ENCODE measurements at places on chromosomes 12 and 14.

GRCh38 chr14:55136885-55137786 is 8.1 kb downstream of the LGALS3 start:
- no peaks in the 10 kb centered on the region for H3K27me3 ChIP-seq
- H3K4me3 ChIP-seq = no peak overlapping the region
- H3K27ac ChIP-seq = no peak overlapping the region
- peaks cover 42% of the 10 kb centered on the region for H3K36me3 ChIP-seq

DNA sequence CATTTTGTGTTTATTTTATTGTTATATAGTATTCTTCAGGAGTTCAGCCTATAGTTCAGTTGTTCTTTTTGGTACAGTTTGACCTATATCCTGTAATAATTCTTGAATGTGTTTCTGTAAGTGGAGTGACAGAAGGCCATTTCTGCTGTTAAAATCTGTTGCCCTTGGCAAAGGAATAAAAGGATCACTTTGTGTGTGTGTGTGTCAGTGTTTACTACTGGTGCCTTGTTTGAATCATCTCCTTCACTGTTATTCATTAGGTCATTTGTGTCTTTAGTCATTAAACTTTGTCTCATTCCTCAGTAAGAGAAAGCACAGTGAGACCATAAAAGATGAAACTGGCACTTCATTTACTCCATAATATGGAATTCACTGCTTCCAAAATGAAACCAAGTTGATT is 130.7 kb downstream of the TMTC2 start:
- no peaks in the 10 kb centered on the region for H3K27me3 ChIP-seq
- H3K27ac ChIP-seq = no peak overlapping the region
- H3K4me3 ChIP-seq = no peak overlapping the region
- no peaks in the 10 kb centered on the region for H3K4me1 ChIP-seq
- no peak for DNase-seq

DNA sequence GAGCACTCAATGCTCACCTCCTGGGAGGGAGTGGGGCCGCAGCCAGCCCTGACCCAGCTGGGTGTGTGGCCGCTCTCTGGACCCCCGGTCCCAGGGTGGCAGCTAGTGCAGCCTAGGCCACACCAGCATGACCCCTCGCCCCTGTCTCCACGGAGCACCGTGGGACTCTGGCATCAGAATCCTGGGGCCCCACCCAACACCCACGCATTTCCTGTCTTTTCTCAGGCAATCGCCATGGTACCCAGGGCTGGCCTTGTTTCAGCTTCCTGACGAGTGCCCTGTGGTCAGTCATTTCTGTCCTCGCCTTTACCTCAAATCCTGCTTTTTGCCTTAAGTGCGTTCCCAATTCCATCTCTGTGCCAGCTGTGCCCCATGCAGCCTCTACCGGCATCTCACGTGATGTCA is 15.9 kb downstream of the PACS2 start:
- no peak overlapping the region for H3K4me3 ChIP-seq
- no peaks in the 10 kb centered on the region for H3K27me3 ChIP-seq
- H3K36me3 ChIP-seq = no peaks in the 10 kb centered on the region

DNA sequence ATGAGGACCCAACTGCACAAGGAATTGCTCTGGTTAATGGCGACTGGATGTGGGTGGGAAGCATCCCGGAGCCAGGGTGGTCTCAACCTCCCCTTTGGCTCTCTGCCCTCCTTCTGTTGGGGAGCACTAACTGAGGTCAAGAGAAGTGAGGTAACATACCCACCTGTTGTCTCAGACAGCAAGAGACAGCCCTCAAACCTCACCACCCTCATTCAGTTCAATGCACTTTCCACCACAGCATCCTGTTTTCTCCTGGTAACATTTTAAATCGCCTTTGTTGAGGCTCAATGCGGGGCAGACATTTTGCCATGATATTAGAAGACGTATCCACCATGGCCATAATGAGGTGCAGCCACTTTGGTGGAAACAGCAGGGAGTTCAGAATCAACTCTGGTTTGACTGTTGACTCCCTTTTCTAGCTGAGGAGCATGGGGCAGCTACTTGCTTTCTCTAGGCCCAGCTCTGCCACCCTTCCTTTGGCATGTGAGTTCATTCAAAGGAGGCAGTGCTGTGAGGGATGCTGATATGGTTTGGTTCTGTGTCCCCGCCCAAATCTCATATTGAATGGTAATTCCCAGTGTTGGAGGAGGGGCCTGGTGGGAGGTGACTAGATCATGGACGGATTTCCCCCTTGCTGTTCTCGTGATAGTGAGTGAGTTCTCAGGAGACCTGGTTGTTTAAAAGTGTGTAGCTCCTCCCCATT is 338.6 kb downstream of the PCNX1 start:
- peak overlapping the region; percentile 65 for H3K27ac ChIP-seq
- no peak for DNase-seq
- no peaks in the 10 kb centered on the region for H3K27me3 ChIP-seq

GRCh38 chr12:22518060-22518719 is 26.2 kb downstream of the C2CD5 start:
- H3K4me1 ChIP-seq = peaks cover 1% of the 10 kb centered on the region
- H3K27me3 ChIP-seq = no peaks in the 10 kb centered on the region
- no peak overlapping the region for H3K4me3 ChIP-seq
- H3K36me3 ChIP-seq = peaks cover 25% of the 10 kb centered on the region

DNA sequence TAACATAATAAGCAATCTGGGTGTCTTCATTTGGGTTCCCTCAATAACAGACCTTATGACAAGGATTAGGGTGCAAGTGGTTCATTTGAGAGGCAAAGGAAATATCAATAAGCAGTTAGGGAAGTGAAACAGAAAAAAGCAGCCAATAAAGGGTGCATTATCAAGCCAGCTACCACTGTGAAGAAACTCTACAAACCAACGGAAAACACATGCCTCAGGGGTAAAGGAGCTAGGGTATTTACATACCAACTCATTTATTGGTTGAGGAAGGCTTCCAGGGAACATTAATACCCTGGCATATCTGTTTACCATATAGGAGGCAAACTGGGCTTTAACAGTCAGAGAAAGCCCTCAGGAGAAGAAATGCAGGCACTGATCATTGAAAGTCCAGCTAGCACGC is 22.7 kb upstream of the IFNG-AS1 start:
- H3K27me3 ChIP-seq = peaks cover 11% of the 10 kb centered on the region
- no peak overlapping the region for H3K27ac ChIP-seq
- H3K4me1 ChIP-seq = no peaks in the 10 kb centered on the region
- H3K4me3 ChIP-seq = no peak overlapping the region
- no peak for DNase-seq

GRCh38 chr14:24534286-24534685 is 26.2 kb upstream of the CMA1 start:
- H3K27ac ChIP-seq = no peak overlapping the region
- H3K4me1 ChIP-seq = peaks cover 8% of the 10 kb centered on the region
- DNase-seq = no peak
- H3K36me3 ChIP-seq = no peaks in the 10 kb centered on the region
- peaks cover 7% of the 10 kb centered on the region for H3K27me3 ChIP-seq
- no peak overlapping the region for H3K4me3 ChIP-seq

DNA sequence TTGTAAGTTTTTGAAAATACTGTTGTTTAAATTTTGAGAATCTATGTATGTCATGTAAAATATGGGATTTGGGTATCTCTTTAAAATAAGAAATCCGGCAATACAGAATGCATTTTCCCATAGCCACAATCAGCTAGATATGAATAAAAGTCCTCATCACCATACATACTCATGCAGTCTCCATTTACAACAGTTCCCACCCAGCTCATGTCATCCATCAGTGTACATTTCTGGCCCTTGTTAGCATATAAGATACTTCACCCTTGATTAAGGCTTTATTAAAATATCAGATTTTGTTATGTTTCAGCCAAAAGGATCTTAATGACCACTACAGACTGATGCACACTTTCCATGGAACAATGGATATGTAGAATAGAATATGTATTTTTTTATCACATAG is 218.0 kb downstream of the DPY19L2 start:
- no peaks in the 10 kb centered on the region for H3K27me3 ChIP-seq
- H3K27ac ChIP-seq = no peak overlapping the region
- H3K36me3 ChIP-seq = no peaks in the 10 kb centered on the region
- H3K4me1 ChIP-seq = no peaks in the 10 kb centered on the region
- no peak for DNase-seq
- H3K4me3 ChIP-seq = no peak overlapping the region

GRCh38 chr14:104384776-104385071 is 194.8 kb upstream of the C14orf180 start:
- no peaks in the 10 kb centered on the region for H3K36me3 ChIP-seq
- no peaks in the 10 kb centered on the region for H3K4me1 ChIP-seq
- H3K27me3 ChIP-seq = no peaks in the 10 kb centered on the region
- no peak overlapping the region for H3K27ac ChIP-seq

DNA sequence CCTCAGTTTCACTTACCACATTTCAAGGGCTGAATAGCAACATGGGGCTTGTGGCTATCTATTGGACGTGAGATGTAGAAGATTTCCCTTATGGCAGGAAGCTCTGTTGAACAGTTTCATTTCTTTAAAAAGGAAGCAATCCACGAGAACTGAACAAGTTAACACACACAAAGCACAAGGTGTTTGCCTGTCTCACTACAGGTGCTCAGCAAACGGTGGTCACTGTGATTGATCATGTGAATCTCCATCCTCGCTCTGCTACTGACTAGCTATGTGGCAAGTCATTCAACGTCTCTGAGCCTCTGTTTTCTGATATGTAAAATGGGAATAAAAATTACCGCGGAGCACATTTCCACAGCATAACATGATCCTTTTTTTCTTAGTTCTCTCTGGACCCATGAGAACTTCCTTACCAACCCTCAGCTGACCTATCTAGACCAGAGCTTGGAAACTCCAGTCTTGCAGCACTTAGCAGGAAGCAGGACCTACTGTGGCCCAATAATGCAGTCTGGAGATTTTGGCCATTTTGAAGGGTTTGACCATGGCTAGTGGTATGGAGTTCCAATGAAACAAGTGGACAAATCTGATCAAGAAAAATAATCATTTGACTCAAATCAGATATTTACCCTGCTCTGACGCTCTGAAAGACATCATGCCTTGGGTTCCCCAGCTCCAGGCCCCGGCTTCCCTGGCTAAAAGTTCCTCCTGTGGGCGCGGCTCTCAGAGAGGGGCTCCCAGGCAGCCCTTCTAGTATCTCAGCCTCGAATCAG is 278.8 kb downstream of the ZFP36L1 start:
- H3K27me3 ChIP-seq = no peaks in the 10 kb centered on the region
- DNase-seq = no peak
- H3K4me1 ChIP-seq = peaks cover 8% of the 10 kb centered on the region
- no peak overlapping the region for H3K27ac ChIP-seq

DNA sequence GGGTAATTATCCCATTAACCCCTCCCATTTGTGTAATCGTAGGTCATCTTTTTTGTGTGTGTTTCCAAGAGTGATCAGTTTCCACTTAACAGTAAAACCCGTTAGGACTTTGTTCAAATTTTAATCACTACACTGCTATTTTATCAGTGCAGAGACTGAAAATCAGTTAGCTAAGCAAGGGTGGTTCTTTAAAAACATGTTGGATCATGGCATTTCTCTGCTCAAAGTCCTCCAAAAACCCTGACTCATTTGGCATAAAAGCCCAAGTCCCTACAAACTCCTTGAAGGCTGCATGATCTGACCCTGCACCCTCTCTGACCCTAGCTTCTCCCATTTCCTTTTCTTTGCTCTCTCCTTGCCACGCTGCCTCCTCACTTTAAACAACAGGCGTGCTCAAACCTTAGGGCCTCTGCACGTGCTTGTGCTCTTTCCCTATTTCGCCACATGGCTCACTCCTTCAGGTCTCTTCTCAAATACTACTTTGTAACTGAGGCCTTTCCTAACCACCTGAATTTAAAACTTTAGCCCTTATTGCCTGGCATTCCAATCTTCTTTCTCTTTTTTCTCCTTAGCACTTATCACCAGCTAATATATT is 13.2 kb upstream of the OVCH1 start:
- no peaks in the 10 kb centered on the region for H3K36me3 ChIP-seq
- H3K4me3 ChIP-seq = no peak overlapping the region
- DNase-seq = no peak
- H3K27me3 ChIP-seq = peaks cover 4% of the 10 kb centered on the region
- no peaks in the 10 kb centered on the region for H3K4me1 ChIP-seq

DNA sequence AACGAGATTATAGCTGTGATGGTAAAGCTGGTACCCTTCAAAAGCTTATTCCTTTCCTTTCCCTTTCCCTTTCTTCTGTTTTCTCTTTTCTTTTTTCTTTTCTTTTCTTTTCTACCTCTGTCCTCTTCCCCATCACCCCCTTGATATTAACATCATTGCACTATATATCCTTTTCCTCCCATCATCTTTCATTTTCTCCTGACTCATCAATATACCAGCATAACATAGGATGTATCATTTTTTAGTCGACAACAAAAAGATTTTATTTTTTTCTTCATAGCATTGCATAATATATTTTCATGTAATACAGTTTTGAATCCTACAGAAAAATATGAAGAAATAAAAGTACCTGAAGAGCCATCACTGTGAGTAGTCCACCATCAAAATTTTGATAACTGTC is 230.6 kb downstream of the RAD51B start:
- H3K27ac ChIP-seq = no peak overlapping the region
- H3K27me3 ChIP-seq = no peaks in the 10 kb centered on the region
- DNase-seq = no peak
- H3K36me3 ChIP-seq = no peaks in the 10 kb centered on the region

GRCh38 chr14:62470935-62471334 is 574.3 kb downstream of the KCNH5 start:
- no peak overlapping the region for H3K4me3 ChIP-seq
- no peaks in the 10 kb centered on the region for H3K27me3 ChIP-seq
- no peaks in the 10 kb centered on the region for H3K4me1 ChIP-seq

GRCh38 chr12:71904629-71905028 is 34.0 kb upstream of the TPH2 start:
- H3K27ac ChIP-seq = no peak overlapping the region
- DNase-seq = no peak
- H3K27me3 ChIP-seq = no peaks in the 10 kb centered on the region
- H3K4me3 ChIP-seq = no peak overlapping the region
- H3K36me3 ChIP-seq = peaks cover 74% of the 10 kb centered on the region

GRCh38 chr14:89626233-89626806 is 209.3 kb upstream of the FOXN3 start:
- DNase-seq = no peak
- peaks cover 66% of the 10 kb centered on the region for H3K4me1 ChIP-seq
- peak overlapping the region; percentile 93 for H3K27ac ChIP-seq
- H3K36me3 ChIP-seq = peaks cover 35% of the 10 kb centered on the region

GRCh38 chr12:40827683-40828592 is 135.7 kb downstream of the CNTN1 start:
- no peaks in the 10 kb centered on the region for H3K27me3 ChIP-seq
- no peaks in the 10 kb centered on the region for H3K36me3 ChIP-seq
- DNase-seq = no peak
- no peak overlapping the region for H3K4me3 ChIP-seq
- no peak overlapping the region for H3K27ac ChIP-seq

GRCh38 chr14:51447411-51447810 is 204.3 kb upstream of the FRMD6 start:
- DNase-seq = no peak
- H3K27ac ChIP-seq = no peak overlapping the region
- H3K36me3 ChIP-seq = no peaks in the 10 kb centered on the region
- H3K4me3 ChIP-seq = no peak overlapping the region
- no peaks in the 10 kb centered on the region for H3K27me3 ChIP-seq

GRCh38 chr12:127760996-127761395 is 506.0 kb upstream of the TMEM132C start:
- H3K27ac ChIP-seq = no peak overlapping the region
- H3K4me1 ChIP-seq = no peaks in the 10 kb centered on the region
- no peak for DNase-seq
- H3K36me3 ChIP-seq = no peaks in the 10 kb centered on the region
- H3K27me3 ChIP-seq = no peaks in the 10 kb centered on the region
- H3K4me3 ChIP-seq = no peak overlapping the region

- no peaks in the 10 kb centered on the region for H3K36me3 ChIP-seq
- H3K4me1 ChIP-seq = no peaks in the 10 kb centered on the region
- H3K4me3 ChIP-seq = no peak overlapping the region
Measured at GRCh38 chr14:54120260-54120659, 163.6 kb upstream of the BMP4 start.

GRCh38 chr12:72982356-72982755 is 710.2 kb downstream of the TRHDE start:
- no peaks in the 10 kb centered on the region for H3K36me3 ChIP-seq
- H3K4me1 ChIP-seq = no peaks in the 10 kb centered on the region
- no peaks in the 10 kb centered on the region for H3K27me3 ChIP-seq
- no peak overlapping the region for H3K27ac ChIP-seq
- H3K4me3 ChIP-seq = no peak overlapping the region
- DNase-seq = no peak

All from activated T-helper 2 cell treated with anti-CD3 and anti-CD28 coated beads, Interferon-gamma antibody, Interleukin-2, Interleukin-4, amounts not matched to agents 10 μg/mL and 5 μg/mL and 100 μg/mL, durations not matched to agents 14 hours and 24 hours and 36 hours (primary cell).